IMR-90 (cell line): ENCODE measurements at places on chromosomes 4 and X.

GRCh38 chrX:41322821-41323603 lies 10.9 kb upstream of the DDX3X start:
- DNase-seq, result no peak

- no peak for DNase-seq
These were observed 47.7 kb upstream of the MGST2 start for GRCh38 chr4:139617702-139618490.

DNA sequence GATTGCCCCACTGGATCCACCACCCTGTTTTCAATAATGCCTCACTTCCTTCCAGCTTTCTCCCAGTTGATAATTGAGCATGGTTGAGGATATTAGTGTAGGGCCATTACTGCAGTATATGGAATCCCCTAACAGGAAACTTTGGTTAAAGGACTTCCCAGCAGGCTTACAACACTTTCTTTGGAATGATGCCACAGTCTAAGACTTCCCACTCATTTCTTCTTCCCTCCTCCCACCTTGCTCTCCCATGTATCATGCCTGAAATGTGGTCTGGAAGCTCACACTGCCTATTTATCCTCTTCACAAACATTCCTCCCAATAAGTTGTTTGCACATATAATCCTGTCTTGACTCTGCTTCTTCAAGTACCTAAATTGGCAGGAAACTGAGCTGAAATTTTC lies 863.3 kb downstream of the CENPC start:
- DNase-seq, result peak; percentile 3

- no peak for DNase-seq
These were observed 704.6 kb downstream of the SMARCA1 start for GRCh38 chrX:128818690-128819089.

GRCh38 chrX:154776753-154777152 lies 14.1 kb downstream of the DKC1 start:
- DNase-seq, result no peak

- DNase-seq, result peak; percentile 42
These were observed 157.6 kb downstream of the DCLK2 start for GRCh38 chr4:150235808-150236271.

DNA sequence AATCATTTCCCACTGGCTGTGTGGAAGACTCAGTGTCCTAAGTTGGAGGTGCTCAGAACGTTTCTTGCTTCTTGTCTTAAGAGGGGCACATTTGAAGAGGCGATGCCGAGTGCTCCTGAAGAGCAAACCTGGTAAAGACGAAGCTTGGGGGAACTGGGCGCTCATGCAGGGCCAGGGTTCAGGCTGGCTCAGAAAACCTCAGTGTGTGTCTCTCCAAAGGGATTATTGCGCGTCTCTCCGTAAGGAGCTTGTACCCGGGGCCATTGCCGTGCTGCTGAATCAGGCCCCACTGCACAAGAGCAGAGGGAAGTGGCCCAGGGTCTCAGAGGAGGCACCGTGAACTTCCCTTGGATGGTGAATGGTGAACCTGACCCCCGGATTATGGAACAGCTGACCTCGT lies 44.4 kb downstream of the PSAPL1 start:
- DNase-seq, result no peak

DNA sequence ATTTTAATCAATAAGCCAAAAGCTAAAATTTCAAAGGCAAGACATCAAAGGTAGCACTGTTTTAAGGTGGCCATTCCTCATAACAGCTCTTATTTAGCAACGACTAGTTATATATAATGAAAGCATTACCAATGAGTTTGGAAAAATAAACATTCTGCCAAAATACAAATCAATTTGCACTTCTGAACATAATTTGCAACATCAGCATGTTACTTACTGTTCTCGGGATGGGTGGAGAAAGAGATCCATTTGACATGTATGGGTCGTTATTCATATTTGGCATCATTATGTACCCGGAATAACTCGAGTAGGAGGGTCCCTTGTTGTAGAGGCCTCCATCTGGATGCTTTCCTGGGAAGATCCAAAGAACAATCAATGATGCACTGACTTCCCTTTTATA lies 5.4 kb downstream of the LEF1 start:
- DNase-seq, result no peak

DNA sequence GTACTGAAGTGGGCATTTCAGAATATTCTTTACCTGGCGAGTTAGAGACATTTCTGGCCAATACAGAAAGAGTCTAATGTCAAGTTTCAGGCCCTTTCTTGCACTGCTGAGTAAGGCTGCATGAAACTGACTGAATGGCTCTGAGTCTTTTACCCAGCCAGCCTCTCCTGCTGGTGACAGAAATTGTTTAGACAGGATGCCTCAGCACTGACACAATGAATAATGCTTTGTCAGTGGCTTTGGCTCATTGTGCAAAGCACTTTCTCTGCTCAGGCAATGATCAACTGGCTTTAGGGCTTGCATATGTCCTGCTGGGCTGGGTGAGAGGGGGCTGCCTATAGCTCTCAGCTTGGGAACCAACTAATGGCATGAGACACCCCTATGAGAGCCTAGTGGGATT lies 45.5 kb downstream of the CLNK start:
- DNase-seq, result no peak

DNA sequence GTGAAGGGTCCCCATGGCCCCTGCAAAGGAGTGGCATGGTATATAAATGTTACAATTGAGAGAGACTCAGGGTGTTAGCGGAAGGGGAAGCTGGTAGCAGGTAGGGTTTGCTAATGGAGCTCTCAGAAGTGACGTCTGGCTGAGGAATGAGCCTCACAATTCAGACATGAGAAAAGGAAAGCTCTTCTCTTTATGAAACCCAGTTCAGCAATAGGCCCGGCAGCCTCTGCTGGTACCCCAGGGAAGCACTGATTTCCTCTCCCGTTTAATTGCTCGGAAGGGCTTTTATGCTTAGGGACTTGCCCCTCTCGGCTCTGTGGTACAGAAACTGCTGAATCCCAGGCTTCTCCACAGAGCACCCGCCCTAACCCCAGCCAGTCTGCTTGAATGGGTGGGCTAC lies 19.4 kb upstream of the AFAP1 start:
- DNase-seq, result no peak

- no peak for DNase-seq
These were observed 572.9 kb upstream of the ZFP42 start for GRCh38 chr4:187422655-187423054.

DNA sequence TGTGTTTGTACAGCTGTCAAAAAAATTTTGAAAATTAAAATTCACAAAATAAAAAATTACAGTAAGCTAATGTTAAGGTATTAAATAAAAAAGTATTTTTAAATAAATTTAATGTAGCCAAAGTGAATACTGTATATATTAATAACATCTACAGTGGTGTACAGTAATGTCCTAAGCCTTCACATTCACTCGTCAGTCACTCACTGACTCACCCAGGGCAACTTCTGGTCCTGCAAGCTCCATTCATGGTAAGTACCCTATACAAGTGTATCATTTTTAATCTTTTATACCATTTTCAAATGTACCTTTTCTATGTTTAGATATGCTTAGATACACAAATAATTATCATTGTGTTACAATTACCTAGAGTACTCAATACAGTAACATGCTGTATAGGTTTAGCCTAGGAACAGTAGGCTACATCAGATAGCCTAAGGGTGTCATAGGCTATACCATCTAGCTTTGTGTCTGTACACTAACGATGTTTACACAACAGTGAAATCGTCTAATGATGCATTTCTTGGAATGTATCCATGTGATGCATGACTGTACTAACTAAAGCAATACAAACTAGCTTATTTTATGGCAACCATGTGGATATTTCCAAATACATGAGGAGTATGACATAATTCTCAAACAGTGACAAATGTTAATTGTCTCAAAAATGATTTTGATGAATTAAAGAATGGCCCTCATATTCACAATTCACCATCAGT lies 13.7 kb downstream of the DDX60 start:
- peak; percentile 80 for DNase-seq

DNA sequence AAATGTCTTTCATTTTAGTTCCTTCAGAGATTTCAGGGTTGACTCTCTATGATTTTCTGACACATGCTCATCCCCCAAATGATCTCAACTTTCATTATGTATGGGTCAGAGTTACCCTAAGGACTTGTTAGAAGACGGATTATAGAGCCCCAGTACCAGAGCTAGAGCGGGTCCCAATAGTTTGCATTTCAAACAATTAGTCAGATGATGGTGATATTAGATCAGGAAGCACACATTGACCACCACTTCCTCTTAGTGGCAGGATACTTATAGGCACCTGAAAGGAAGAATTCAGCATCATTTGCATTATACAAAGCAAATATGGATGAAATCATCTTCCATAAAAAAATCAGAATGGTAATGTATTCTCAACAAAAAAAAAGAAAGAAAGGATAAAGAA lies 106.1 kb downstream of the GALNTL6 start:
- DNase-seq, result no peak

DNA sequence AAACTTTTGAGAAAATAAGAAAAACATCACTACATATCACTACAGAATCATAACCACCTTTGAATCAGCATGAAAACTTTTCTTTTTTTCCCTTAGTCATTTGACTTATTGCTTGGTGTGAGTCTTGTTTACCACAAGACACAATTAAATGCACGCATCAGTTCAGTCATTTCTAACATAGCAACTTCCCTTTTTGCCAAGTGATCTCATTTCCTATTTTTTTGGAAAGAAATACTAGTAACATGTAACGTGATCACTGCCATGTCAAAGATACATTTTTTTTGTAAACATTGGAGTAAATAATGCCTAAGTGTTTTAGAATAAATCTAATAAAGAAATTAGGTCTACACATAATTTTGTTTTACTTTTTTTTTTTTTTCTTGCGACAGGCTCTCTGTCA lies 5.1 kb upstream of the CXCL8 start:
- DNase-seq, result peak; percentile 79

DNA sequence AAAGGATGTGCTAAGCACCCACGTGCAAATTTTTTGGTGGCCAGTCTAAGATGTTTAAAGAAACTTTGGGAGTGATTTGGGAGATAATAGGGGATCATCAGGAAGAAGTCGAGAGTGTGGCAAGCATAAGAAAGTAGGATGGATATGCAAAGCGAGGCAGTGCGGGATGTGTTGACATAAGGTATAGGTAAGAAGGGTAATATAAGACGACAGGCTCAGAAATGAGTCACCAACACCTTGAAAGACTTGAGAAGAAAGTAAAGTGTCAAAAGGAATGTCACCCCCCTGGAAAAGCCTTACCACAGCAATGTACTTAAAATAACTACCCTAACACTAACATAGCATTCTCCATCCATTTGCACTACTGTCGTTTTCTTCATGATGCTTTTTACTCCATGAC lies 69.8 kb upstream of the BMP2K start:
- no peak for DNase-seq

DNA sequence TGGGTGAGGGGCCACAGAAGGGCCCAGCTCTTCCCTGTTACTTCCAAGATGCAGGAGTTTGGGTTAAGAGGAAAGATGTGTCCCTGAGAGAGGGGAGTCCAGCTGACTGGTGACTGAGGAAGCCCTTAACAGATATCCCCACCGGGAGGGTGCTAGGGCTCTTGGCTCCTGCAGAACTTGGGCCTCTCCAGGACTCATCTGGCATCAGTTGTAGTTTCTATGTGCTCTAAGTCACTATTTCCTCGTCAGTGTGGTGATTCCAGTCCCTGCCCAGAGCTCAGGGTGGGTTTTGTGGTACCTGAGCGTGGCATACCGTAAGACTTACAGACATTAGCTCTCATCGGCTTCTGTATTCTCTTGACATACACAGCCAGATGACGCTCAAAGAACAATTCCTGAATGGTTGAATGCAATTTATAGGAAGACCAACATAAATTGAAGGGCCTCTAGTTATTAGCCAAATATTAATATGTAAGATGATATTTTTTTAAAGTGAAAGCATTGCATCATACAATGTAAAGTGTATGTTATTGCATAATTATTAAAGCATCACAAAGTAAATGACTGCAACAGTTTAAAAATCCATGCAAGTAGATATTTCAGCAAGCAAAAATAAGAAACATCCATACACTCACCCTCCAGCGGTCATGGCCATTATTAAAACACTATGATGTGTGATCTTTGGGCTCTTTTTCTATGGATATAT lies 195.5 kb downstream of the PTTG2 start:
- no peak for DNase-seq

- no peak for DNase-seq
These were observed 97.9 kb downstream of the NEUROG2 start for GRCh38 chr4:112418092-112418491.

GRCh38 chr4:23438764-23439163 lies 451.1 kb downstream of the PPARGC1A start:
- DNase-seq, result no peak

GRCh38 chrX:149830192-149830873 lies 48.6 kb downstream of the MAGEA9 start:
- peak; percentile 17 for DNase-seq

DNA sequence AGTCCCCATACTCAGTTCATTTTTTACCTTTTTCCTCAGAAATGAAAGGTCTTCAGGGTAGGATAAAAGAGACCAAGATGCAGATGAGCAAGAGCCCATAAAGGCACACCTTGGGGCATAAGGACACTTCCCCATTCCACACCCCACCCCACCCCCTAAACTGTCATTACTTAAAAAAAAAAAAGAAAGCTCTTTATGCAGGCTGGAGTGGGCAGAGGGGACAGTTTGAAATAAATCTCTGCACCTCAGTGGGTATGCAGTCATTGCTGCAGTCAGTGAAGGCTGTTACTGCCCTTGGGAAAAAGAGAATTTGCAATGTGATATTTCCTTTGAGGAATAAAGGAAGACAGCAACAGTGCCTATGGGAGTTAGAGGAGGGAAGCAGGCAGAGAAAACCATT lies 137.5 kb downstream of the ANK2 start:
- DNase-seq, result no peak

DNA sequence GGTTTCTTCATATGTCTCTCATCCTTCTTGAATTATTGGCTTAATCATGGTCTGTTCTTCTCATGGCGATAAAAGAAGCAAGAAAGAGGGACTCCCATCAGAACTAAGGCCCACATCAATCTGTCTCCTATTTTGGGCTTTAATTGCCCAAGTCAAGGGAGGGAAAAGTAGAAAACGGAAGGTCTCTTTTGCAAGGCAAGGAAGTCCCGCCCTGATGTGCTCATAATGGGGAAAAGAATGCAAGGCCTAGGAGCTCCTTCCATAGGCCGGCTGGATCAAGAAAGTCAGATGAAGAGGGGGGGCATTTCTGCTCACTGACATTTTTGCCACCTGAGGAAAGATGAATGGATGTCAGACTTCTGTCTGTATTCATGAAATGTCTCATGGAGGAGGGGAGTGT lies 127.7 kb upstream of the RPS6KA3 start:
- no peak for DNase-seq
